ENCODE measurements at places on chromosomes 16 and 17. TPM values are rescaled to one million over a fixed set of nuclear protein-coding genes. Genes with fewer than 3 reads are reported as not detected.

DNAAF1 gene
- total RNA-seq, result not detected

GPR142 gene
- total RNA-seq, result not detected

CCP110 gene
- 12.4 TPM for total RNA-seq

LRRC37A gene
- total RNA-seq, result 3.5 TPM

PSMD11 gene
- 85.0 TPM for total RNA-seq

- DNase-seq, result no peak
- H3K36me3 ChIP-seq, result no peaks in the 10 kb centered on the region
- H3K27ac ChIP-seq, result no peak overlapping the region
- H3K27me3 ChIP-seq, result peaks cover 17% of the 10 kb centered on the region
- no peaks in the 10 kb centered on the region for H3K4me1 ChIP-seq
- no peak overlapping the region for H3K4me3 ChIP-seq
Measured at GRCh38 chr17:14959106-14959648, 305.9 kb downstream of the PMP22 start.

Data from osteocyte (in vitro differentiated cells).